ENCODE measurements at places on chromosomes 3 and 15. TPM values are rescaled to one million over a fixed set of nuclear protein-coding genes. Genes with fewer than 3 reads are reported as not detected.

GOLGA6A gene
- not detected for total RNA-seq

CIP2A gene
- total RNA-seq, result 2.6 TPM

KNG1 gene
- 0.24 TPM for total RNA-seq

CADM2 gene
- 8.9 TPM for total RNA-seq

PATL2 gene
- total RNA-seq, result 4.8 TPM

RETNLB gene
- not detected for total RNA-seq

DNAH1 gene
- total RNA-seq, result 4.4 TPM

RTP1 gene
- total RNA-seq, result not detected

CYP11A1 gene
- 1.8 TPM for total RNA-seq

MASP1 gene
- total RNA-seq, result 12.8 TPM

DNA sequence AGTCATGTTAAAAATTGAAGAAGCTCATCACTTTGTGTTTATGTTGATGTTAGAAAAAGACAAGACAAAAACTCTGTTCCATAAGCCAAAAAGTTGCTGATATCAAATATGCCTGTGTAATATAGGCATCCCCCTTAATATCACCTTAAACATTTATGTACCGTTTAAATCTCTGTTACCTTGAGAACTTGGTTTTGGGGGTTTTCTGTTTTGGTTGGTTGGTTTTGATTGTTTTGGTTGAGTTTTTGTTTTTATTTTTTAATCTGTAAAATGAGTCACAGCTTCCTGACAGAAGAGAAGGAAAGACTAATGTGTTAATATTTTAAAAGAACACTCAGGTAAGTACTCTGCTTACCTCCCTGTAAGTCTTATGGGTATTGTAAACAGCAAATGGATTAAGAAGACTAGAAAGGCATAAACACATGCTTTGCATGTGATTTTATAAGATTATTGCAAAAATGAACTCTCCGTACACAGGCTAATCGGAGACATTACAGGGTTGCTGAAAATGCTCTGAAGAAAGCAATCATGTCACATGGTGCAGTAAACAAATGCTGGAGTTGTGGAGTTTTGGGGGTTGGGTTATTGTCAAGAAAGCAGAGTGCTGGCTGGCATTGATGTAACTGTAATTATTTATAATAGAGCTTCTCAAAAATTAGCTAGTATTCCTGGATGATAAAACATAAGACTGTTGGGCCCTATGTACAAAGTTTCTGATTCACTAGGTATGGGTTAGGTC is 69.5 kb upstream of the MBNL1 start:
- no peak for DNase-seq

- DNase-seq, result no peak
Measured at GRCh38 chr3:12906141-12906915, 65.0 kb upstream of the RPL32 start.

- DNase-seq, result no peak
Measured at GRCh38 chr3:69130689-69131088, 8.3 kb upstream of the LMOD3 start.

DNA sequence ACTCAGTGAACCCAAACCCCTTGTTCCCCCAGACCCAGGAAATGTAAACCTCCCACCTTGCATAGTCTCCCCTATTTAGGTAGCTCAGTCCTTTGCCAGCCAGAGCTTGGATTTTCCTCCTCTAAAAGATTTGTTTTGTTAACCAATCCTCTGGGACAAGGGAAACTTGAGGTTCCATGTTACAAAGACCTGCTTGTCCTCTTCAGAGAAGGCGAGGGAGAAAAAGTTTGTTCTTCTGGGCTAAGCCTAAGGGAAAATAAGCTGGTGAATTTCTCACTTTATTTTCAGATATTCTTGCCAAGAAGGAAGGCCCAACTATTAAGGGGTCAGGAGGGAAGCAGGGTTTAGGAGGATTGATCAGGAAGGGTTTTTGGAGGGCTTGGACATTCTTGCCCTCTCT is 136.1 kb upstream of the PROK2 start:
- DNase-seq, result no peak

- DNase-seq, result no peak
Measured at GRCh38 chr15:52037889-52038505, 19.0 kb downstream of the MAPK6 start.

- no peak for DNase-seq
Measured at GRCh38 chr3:123110976-123111615, 44.3 kb downstream of the PDIA5 start.

DNA sequence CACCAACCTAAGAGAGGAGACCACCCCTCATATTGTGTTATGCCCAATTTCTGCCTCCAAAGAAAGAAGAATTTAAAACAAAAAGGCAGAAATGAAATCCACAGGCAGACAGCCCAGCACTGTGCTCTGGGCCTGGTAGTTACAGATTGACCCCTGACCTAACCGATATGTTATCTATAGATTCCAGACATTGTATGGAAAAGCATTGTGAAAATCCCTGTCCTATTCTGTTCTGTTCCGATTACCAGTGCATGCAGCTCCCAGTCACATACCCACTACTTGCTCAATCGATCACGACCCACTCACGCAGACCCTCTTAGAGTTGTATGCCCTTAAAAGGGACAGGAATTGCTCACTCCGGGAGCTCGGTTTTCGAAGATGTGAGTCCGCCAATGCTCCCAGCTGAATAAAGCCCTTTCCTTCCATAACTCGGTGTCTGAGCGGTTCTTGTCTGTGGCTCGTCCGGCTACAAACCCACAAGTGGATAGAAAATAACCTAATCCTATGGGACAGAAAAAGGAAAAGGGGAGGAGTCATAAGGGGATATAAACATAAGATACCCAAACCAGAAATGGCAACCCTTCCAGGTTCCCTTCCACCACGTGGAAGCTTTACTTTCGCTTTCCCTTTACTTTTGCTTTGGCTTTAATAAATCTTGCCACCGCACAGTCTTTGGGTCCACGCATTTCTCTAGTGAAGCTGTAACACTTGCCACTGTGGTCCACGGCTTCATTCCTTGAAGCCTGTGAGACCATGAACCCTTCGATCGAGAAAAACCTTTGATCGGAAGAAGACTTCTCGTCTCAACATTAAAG is 1.7 kb upstream of the CFAP91 start:
- DNase-seq, result no peak

- no peak for DNase-seq
Measured at GRCh38 chr15:31556494-31557150, 230.0 kb downstream of the KLF13 start.

- no peak for DNase-seq
Measured at GRCh38 chr15:25335279-25335678, 103.5 kb downstream of the UBE3A start.

- DNase-seq, result no peak
Measured at GRCh38 chr3:154151969-154152368, 30.8 kb downstream of the ARHGEF26 start.

DNA sequence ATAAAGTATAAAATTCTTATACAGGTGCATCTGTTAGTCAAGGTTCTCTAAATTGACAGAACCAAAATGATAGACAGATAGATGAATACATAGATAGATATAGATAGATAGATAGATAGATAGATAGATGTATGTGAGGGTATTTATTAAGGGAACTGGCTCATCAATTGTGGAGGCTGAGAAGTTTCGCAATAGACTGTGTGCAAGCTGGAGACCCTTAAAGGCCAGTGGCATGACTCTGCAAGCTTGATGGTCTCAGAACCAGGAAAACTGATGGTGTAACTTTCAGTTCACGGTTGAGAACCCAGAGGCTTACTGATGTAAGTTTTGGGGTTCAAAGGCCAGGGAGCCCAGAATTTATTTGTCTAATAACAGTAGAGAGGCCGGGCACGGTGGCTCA is 1123.7 kb upstream of the CADM2 start:
- DNase-seq, result no peak

GRCh38 chr3:112199622-112200316 is 66.7 kb upstream of the GCSAM start:
- DNase-seq, result no peak

GRCh38 chr3:115698851-115699591 is 75.7 kb downstream of the GAP43 start:
- DNase-seq, result no peak

DNA sequence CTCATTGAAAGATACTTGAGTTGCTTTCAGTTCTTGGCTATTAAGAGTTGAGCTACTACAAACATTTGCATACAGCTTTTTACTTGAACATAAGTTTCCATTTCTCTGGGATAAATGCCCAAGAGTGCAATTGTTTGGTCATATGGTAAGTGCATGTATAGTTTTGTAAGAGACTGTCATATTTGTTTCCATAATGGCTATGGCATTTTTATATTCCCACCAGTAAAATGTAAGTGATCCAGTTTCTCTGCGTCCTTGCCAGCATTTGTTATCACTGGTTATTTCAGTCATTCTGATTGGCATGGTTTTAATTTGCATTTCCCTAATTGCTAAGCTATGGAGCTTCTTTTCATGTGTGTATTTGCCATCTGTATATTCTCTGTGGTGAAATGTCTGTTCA is 22.5 kb downstream of the C3orf80 start:
- no peak for DNase-seq

GRCh38 chr15:58522391-58522790 is 90.6 kb downstream of the LIPC start:
- DNase-seq, result no peak

GRCh38 chr3:160331127-160331937 is 67.7 kb downstream of the IFT80 start:
- DNase-seq, result no peak

GRCh38 chr3:122273498-122273897 is 51.5 kb upstream of the CSTA start:
- DNase-seq, result no peak

DNA sequence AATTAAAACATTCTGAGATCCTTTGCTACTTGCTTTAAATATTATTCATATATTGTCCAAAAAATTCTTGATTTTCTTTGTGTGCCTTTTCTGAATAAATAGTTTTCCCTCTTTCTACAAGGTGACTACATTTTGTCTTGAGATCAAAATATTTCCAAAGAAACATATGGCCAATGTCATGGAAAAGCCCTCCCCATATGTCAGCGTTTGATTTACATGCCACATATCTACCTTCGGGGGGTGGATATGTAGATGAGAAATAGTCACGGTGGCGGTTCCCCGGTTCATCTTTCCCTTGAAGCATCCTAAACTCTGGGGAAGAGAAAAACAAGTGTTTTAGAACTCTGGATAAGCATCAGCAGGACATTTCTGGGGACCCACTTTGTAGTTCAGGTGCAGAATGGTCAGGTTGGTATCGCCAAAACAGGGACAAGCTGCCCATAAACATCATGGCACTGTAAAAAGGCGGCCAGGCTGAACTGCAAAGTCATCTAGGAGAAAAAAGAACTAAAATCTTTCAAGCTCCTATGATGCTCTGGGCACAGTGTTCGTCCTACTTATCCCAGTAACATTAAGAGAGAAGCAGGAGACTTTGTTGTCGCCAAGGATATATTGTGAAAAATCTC is 91.5 kb downstream of the MEX3B start:
- no peak for DNase-seq

DNA sequence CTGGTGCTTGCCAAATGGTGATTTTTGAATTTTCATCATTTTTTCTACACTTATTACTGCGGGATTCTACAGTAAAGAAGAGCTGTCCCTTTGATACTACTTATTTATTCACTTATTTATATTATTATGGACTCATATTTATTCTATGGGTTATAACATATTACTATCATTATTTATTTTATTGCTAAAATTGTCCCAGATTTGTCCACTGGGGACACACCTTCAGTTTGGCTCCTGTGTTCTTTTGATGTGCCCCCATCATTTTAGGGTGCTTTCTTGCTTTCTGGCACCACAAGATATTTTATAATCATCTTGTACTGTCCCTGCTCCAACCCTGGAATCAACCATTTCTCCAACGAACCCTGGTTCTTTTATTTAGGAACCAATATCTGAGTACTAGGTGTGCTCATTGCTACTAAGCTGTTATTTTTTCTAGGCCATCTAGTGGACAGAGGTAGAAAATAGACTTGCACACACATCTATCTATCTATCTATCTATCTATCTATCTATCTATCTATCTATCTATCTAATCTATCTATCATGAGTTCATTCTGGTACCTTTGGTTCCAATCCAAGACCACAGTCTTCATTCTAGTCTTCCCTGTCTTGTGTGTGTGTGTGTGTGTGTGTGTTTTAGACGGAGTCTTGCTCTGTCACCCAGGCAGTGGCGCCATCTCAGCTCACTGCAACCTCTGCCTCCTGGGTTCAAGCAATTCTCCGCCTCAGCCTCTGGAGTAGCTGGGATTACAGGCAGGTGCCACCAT is 16.0 kb downstream of the SLC22A14 start:
- DNase-seq, result no peak

DNA sequence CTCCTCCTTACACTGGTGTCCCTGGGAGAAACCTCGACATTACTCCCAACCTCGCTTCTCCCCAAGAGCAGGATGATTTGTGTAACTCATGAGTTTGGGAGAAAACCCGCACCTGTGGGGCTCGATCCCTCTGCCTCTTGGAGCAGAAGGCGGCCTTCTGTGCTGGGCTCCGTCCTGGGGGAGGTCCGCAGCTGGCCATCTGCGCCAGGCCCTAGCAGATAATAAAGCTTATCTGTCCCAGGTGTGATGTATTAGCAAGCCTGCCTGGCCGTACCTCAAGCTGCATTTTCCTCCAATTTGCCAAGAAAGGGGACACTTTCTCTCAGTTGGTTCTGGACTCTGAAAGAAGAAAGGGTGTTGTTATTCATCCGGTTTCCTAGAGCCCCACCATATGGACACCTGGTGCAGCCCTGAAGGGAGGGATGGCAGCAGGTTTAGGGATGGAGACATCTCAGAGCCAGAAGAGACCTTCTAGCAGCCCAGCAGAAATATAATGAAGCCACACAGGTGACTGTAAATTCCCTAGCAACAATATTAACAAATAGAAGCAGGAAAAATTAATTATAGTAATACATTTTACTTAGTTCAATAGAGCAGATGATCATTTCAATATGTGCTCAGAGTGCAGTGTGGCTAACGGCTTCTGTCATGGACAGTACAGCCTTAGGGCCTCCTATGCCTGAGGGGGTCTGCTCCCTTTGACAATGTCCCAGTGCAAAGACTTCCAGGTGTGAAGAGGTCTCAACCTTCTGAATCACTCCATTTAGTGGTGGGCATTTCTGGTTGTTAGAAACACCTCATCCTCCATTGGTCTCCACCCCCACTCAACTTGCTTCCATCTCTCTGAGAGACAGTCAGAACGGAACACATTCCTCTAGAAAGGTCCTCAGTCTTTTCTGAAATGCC is 94.8 kb downstream of the CPN2 start:
- DNase-seq, result no peak

GRCh38 chr3:73618461-73618860 is 6.3 kb downstream of the PDZRN3 start:
- DNase-seq, result no peak

DNA sequence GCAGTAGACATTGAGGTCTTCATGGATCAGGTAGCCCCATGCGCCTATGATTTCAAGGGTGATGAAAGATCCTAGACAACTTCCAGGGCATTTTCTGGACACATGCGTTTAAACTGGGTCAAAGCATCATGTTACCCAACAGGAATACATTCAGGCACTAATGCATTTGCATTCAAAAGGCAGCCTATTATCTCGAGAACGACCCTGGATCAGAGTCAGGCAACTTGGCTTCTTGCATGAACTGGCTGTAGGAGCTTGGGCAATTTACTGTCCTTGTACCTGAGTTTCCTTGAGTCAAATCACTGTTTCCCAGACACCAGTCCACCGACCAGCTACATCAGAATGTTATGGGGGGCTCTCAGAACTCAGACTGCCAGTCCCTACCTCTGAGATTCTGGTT is 51.5 kb upstream of the CHST2 start:
- DNase-seq, result no peak
